Activated T-cell treated with anti-CD3 and anti-CD28 coated beads, Interleukin-2, amount 50 U/mL, for 24 hours (primary cell): ENCODE measurements at places on chromosomes 3 and 15.
A peak's percentile ranks its signal among the peaks of the same experiment; 100 is the strongest.

GRCh38 chr3:64799606-64800005 lies 111.8 kb upstream of the ADAMTS9 start:
- no peaks in the 10 kb centered on the region for H3K4me1 ChIP-seq
- H3K4me3 ChIP-seq, result no peak overlapping the region
- no peak overlapping the region for H3K27ac ChIP-seq
- no peaks in the 10 kb centered on the region for H3K27me3 ChIP-seq
- no peak for DNase-seq

DNA sequence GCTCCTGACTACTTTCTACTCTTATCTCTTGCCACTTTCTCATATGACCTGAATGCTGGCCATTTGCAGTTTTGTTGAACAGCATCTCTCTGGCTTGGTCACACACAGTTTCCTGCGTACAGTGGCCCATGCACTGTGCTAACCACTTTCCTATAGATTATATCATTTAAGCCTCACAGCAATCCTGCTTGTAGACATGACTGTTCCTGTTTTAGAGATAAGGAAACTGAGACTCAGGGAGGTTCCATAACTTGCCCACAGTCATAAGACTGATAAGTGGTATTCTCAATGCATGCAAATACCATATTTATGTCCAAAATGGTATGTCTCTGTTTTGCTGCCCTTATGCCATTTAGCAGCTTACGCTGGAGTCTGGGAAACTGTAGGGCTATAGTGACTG lies 229.5 kb downstream of the NR1D2 start:
- no peak overlapping the region for H3K27ac ChIP-seq
- no peaks in the 10 kb centered on the region for H3K4me1 ChIP-seq
- no peak overlapping the region for H3K4me3 ChIP-seq

- no peak overlapping the region for H3K4me3 ChIP-seq
- H3K36me3 ChIP-seq, result no peaks in the 10 kb centered on the region
- no peak overlapping the region for H3K27ac ChIP-seq
- no peaks in the 10 kb centered on the region for H3K4me1 ChIP-seq
- DNase-seq, result no peak
These were observed 784.0 kb downstream of the ZPLD1 start for GRCh38 chr3:103218793-103219192.

DNA sequence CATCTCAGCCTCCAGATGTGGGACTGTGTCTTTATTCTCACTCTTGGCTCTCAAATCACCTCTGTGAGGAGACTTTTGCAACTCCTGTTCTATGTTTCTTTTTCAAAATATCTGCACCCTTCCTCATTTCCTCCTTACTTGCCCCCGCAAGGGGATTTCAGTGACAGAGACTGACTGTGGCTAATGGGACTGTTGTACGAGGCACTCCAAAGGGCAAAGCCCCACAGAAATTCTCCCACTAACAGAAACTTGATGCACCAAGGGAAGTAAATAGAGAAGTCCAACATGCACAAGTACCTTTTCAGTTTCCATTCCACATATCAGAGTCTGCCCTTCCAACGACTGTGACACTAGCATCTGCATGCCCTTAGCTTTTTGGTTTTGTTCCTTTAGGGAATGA lies 69.7 kb downstream of the LRRK1 start:
- H3K27ac ChIP-seq, result no peak overlapping the region
- H3K27me3 ChIP-seq, result peaks cover 13% of the 10 kb centered on the region
- H3K4me1 ChIP-seq, result no peaks in the 10 kb centered on the region
- H3K4me3 ChIP-seq, result no peak overlapping the region
- no peak for DNase-seq

DNA sequence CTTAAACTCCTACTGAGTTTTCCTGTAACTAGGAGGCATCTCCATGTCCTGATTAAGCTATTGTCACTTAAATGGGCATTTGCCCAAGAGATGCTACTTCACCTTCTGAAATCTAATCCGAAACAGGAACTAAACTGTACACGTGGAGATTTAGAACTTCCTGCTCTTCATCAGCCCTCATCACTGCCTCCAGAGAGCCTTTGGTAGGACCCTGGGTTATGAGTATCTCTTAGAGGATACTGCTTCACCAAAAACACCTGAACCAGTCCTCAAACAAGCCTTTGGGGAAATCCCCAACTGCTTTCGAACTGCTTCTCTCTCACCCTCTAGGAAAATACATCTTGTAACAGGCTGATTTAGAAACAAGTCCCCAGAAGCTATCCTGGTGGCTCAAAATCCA lies 320.3 kb downstream of the GAP43 start:
- H3K27ac ChIP-seq, result no peak overlapping the region
- no peaks in the 10 kb centered on the region for H3K4me1 ChIP-seq
- peaks cover 8% of the 10 kb centered on the region for H3K27me3 ChIP-seq
- no peak overlapping the region for H3K4me3 ChIP-seq
- H3K36me3 ChIP-seq, result no peaks in the 10 kb centered on the region
- DNase-seq, result no peak

GRCh38 chr3:78589778-78590177 lies 1178.0 kb downstream of the ROBO1 start:
- no peak overlapping the region for H3K27ac ChIP-seq
- no peaks in the 10 kb centered on the region for H3K36me3 ChIP-seq
- no peak overlapping the region for H3K4me3 ChIP-seq
- H3K4me1 ChIP-seq, result no peaks in the 10 kb centered on the region
- no peaks in the 10 kb centered on the region for H3K27me3 ChIP-seq

- no peak for DNase-seq
- H3K27ac ChIP-seq, result no peak overlapping the region
- peaks cover 65% of the 10 kb centered on the region for H3K4me1 ChIP-seq
- no peak overlapping the region for H3K4me3 ChIP-seq
- no peaks in the 10 kb centered on the region for H3K27me3 ChIP-seq
- peaks cover 61% of the 10 kb centered on the region for H3K36me3 ChIP-seq
These were observed 12.8 kb downstream of the ARMC8 start for GRCh38 chr3:138199851-138200250.

- DNase-seq, result no peak
- H3K4me3 ChIP-seq, result no peak overlapping the region
- H3K4me1 ChIP-seq, result peaks cover 33% of the 10 kb centered on the region
- H3K27me3 ChIP-seq, result no peaks in the 10 kb centered on the region
- no peak overlapping the region for H3K27ac ChIP-seq
These were observed 56.0 kb downstream of the ZMAT3 start for GRCh38 chr3:179015551-179016020.

DNA sequence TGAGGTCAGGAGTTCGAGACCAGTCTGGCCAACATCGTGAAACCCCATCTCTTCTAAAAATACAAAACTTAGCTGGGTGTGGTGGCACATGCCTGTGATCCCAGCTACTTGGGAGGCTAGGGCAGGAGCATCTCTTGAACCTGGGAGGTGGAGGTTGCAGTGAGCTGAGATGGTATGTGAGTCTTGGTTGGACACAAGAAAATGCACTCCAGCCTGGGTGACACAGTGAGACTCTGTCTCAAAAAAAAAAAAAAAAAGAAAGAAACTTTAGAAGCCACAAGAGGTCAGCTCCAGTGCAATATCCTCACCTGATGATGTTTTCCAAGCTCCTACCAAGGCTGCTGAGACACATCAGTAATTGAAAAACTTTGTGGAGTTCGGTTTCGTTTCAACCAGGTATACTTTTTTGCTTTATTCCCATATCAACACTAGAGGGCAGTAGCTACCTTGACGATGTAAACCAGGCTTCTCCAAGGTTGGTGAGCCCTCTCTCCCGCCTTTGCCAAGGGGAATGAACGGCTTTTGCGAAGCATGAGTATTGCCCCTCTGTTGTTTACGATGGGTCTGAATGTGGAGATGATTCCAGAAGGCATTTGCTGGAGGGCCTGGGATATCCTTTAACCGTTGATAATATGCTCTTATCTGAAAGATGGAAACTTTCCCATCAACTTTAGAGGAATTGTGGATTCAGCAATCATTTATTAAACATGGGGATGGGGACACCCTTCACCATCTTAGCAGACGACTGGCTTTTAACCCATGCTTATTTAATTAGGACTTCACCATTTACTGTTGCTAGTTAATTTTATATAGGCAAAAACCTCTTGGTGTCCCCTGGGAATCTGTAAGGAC lies 202.8 kb downstream of the SV2B start:
- no peak overlapping the region for H3K4me3 ChIP-seq
- H3K36me3 ChIP-seq, result no peaks in the 10 kb centered on the region
- peaks cover 23% of the 10 kb centered on the region for H3K4me1 ChIP-seq
- DNase-seq, result peak; percentile 51
- H3K27ac ChIP-seq, result no peak overlapping the region

GRCh38 chr3:67640023-67640660 lies 14.3 kb downstream of the SUCLG2 start:
- DNase-seq, result no peak
- H3K4me3 ChIP-seq, result no peak overlapping the region
- H3K27ac ChIP-seq, result no peak overlapping the region
- peaks cover 87% of the 10 kb centered on the region for H3K36me3 ChIP-seq
- no peaks in the 10 kb centered on the region for H3K27me3 ChIP-seq

DNA sequence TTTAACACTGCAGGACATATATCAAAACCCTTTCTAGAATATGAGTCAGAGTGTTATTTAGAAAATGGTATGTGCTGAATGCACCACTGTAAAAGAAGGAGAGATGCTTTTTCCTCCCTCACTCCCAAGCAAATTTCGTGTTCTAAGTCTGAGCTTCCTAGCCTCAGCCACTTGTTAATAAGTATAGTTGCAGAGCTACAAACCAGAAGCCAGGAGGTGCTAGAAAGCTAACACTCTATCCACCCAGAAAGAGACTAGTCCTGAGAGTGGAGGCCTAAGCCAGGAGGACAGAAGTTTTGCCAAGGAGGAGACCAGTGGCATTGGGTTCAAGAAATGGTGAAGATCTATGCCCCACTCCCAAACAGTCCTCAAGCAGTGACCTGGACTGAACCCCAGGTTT lies 40.5 kb upstream of the GYG1 start:
- H3K27ac ChIP-seq, result no peak overlapping the region
- H3K4me1 ChIP-seq, result no peaks in the 10 kb centered on the region
- DNase-seq, result no peak
- no peak overlapping the region for H3K4me3 ChIP-seq
- H3K36me3 ChIP-seq, result no peaks in the 10 kb centered on the region

DNA sequence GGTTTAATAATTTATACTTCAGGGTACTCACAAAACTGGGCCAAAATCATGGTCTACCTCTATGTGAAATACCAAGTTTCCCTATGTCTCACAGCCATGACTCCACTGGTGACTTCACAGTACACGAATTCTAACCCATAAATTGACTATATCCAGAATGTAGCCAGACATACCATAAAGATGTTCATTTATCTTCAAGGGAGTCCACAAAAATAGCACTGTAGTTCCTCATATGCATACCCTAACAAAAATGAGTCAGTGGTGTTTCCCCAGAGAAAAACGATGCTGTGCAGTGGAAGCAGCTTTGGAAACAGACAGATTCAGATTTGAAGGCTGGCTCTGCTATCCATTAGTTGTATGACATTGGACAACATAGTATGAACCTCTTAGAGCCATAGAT lies 438.8 kb downstream of the FHIT start:
- H3K4me1 ChIP-seq, result no peaks in the 10 kb centered on the region
- H3K4me3 ChIP-seq, result no peak overlapping the region
- no peak for DNase-seq
- no peaks in the 10 kb centered on the region for H3K27me3 ChIP-seq
- H3K27ac ChIP-seq, result no peak overlapping the region

DNA sequence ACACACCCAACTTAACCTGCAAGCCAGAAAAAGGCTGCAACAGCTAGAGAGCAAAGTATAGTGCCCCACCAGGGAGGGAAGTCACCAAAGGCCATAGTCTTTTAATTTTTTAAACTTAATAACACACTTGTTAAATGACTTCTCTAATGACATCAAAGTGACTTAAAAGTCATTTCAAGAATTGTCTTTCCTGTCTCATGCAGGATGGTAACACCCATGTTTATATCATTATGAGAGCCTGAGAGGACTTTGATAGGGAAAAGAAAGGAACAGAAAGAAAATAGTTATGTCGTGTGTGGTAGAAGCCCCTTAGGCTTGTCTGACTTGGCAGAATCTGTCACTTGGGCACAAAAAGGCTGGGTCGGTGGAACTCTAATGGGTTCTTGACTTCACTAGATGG lies 57.9 kb upstream of the C2CD4B start:
- H3K36me3 ChIP-seq, result no peaks in the 10 kb centered on the region
- H3K27me3 ChIP-seq, result peaks cover 14% of the 10 kb centered on the region
- no peak overlapping the region for H3K27ac ChIP-seq
- H3K4me1 ChIP-seq, result no peaks in the 10 kb centered on the region
- no peak for DNase-seq

DNA sequence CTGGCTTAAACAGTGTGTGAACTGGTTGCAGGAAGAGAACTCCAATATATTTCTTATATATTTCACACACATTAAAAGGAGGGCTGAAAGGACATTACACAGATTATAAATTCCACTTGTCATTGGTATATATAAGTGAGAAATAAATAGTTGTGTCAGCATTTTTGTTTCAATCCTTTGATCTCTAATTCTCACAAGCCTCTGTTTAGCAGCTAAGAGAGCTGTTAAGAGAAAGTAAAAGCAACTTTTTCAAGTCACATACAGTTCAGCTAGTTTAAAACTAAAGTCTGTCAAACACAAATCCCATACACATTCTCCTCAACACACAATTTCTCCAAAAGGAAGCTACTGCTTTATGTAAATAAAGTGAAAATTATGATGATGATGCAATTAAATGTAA lies 70.5 kb upstream of the CCDC39 start:
- no peaks in the 10 kb centered on the region for H3K36me3 ChIP-seq
- no peaks in the 10 kb centered on the region for H3K4me1 ChIP-seq
- H3K4me3 ChIP-seq, result no peak overlapping the region
- H3K27ac ChIP-seq, result no peak overlapping the region

GRCh38 chr15:47184908-47185801 lies 532.1 kb upstream of the SEMA6D start:
- H3K27ac ChIP-seq, result no peak overlapping the region
- DNase-seq, result no peak
- H3K4me3 ChIP-seq, result peak overlapping the region; percentile 54

GRCh38 chr3:121431726-121432517 lies 113.9 kb downstream of the POLQ start:
- peak overlapping the region; percentile 78 for H3K27ac ChIP-seq
- peaks cover 86% of the 10 kb centered on the region for H3K36me3 ChIP-seq
- H3K4me1 ChIP-seq, result peaks cover 17% of the 10 kb centered on the region
- DNase-seq, result no peak
- no peaks in the 10 kb centered on the region for H3K27me3 ChIP-seq

- no peak for DNase-seq
- H3K4me1 ChIP-seq, result no peaks in the 10 kb centered on the region
- H3K36me3 ChIP-seq, result no peaks in the 10 kb centered on the region
- no peak overlapping the region for H3K27ac ChIP-seq
- H3K4me3 ChIP-seq, result no peak overlapping the region
These were observed 136.7 kb upstream of the ADAMTS9 start for GRCh38 chr3:64824394-64824909.

GRCh38 chr3:50264964-50265485 lies 3.9 kb upstream of the SEMA3B start:
- H3K36me3 ChIP-seq, result no peaks in the 10 kb centered on the region
- peaks cover 24% of the 10 kb centered on the region for H3K27me3 ChIP-seq
- no peak overlapping the region for H3K4me3 ChIP-seq
- H3K4me1 ChIP-seq, result peaks cover 3% of the 10 kb centered on the region
- no peak for DNase-seq
